ENCODE measurements at places on chromosomes 16 and 17.
A peak's percentile ranks its signal among the peaks of the same experiment; 100 is the strongest.

DNA sequence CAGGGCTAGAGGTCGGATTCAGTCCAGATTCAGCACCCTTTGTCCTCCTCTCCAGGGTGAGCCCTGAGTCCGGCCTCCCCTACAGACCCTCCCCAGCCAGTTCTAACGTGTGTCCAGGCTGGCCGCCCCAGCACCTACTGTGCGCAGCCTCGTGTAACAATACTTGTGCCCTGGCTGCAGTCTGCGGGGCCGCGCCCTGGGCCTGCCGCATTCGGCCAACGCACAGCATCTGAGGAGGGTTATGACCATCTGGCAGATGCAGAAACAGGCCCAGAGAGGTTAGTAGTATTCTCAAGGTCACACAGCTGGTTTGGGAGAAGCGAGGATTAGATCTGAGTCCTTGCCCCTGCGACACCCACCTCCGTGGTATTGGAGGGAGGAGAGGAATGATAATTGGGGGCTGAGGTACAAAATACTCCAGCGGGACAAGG, 968 bp downstream of the RIPOR1 start:
- DNase-seq: no peak

DNA sequence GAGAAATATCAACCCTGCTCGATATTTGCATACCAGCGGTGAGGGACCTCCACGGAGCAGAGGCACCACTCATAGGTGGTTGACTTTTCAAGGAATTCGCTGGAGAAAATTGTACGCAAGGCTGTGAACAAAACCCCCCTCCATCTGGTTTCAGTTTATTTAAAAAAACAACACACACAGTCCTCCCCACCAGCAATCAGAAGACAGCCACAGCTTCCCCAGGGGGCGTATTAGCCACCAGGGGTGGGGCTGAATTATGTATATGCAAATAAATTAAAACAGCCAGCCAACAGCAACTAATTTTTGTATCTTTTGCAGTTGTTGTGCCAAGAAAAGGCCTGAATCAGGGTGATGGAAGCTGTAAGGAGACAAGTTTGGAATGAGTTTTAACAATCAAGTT, 5.9 kb upstream of the HSD11B2 start:
- no peak for DNase-seq

GRCh38 chr17:64277831-64278562, 14.9 kb upstream of the TEX2 start:
- DNase-seq: no peak

DNA sequence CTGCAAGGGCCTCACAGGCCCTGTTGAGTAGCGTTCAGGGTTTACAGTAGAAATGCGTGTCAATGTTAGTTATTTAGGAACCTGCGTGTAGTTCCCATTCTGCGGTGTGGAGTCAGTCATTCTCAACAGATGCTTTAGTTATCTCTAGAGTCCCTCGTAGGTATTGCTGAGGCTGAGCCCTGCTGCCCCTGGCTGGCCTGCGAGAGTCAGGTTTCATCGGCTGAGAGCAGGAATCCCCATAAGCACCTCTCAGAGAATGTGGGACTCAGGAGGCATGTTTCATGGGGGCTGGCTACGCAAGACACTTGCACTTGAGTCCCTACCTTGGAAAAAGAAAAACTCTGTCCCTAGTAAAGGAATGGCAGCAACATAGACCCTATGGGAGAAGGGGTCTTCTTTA, 347.5 kb upstream of the ASIC2 start:
- DNase-seq: no peak

DNA sequence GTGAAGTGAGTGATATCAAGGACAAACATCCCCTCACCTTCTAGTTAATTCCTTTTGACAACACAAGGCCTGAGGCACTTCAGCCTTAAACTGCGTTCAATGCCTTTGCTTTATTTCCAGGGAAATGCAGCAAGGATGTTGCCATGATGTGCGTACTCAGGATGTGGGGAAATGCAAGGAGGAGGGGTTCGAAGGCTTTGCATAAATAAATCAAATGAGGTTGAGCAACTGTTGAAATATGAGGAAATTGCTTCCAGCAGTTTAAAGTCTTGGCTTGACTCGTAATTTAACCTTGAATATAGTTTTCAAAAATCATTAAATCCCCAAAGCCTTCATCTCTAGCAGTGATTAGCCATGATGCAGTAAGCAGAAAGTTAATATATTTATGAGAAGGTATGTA, 81.8 kb upstream of the CCL2 start:
- no peak for DNase-seq

- no peak for DNase-seq
These were observed 85.4 kb downstream of the ITFG1 start for GRCh38 chr16:47375423-47375822.

GRCh38 chr16:65845466-65846209, 520.9 kb upstream of the CDH5 start:
- DNase-seq: no peak

DNA sequence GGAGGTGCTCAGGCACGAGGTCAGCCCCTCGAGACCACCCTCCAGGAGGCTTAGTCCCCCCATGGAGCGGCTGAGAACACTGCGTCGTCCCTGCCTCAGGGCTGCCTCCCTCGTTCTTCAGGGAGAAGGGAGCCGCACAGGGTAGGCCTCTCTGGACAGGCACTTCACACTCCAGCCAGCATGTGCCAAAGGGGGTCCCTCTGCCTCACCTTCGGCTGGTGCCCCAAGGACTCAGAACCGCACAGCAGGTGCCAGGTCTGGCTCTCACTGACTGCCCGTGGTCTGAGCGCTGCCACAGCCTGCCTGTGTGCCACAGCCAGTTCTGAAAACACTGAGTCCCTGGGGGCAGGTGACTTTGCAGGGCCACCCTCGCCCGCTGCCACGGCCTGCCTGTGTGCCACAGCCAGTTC, 7.1 kb downstream of the P2RX5 start:
- DNase-seq: no peak

DNA sequence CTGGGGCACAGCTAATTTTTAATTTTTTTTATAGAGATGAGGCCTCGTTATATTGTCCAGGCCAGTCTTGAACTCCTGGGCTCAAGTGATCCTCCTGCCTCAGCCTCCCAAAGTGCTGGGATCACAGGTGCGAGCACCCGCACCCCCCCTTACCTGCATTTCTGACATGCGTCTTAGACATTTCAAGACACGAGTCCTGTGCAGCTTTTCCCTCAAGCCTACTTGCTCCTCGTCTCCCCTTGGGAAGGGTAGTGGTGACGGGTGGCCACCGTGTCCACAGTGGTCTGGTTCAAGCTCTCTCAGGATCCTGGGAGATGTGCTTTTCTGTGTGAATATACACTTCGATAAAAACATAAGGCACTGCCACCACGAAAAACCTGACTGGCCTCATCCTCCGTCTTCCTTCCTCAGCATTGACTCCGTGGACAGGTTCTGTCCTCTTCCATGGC, 9.6 kb downstream of the CANT1 start:
- no peak for DNase-seq

DNA sequence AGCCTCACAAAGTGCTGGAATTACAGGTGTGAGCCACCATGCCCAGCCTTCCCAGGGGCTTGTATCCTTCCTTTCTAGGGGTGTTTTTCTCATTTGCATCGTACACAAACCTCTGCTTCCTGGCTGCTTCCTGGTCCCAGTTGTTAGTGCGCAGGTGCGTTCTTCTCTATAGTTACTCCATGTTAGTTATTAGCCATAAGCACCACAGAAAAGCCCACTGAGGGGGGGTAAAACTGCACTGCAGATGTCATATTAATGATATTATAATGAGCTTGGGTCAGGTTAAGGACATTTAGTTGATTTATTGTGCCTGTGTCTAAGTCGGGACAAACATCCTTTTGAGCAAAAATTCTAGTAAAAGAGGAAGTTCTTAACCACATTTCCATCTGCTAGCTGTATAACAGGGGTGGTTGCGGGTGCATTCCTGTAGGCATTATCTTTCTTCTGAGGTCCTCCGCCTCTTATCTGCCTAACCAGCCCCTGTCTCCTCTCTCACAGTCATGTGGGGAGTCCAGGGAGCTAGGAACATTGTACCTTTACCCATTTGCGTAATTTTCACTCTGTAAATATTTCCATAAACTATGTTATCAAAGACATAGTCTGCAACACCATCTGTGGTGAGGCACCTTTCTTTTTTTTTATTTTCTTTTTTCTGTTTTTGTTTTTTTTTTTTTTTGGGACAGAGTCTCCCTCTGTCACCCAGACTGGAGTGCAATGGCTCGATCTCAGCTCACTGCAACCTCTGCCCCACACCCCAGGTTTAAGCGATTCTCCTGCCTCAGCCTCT, 23.6 kb upstream of the ATF7IP2 start:
- DNase-seq: peak; percentile 20

GRCh38 chr16:1907226-1907860, 10.9 kb downstream of the HS3ST6 start:
- no peak for DNase-seq

DNA sequence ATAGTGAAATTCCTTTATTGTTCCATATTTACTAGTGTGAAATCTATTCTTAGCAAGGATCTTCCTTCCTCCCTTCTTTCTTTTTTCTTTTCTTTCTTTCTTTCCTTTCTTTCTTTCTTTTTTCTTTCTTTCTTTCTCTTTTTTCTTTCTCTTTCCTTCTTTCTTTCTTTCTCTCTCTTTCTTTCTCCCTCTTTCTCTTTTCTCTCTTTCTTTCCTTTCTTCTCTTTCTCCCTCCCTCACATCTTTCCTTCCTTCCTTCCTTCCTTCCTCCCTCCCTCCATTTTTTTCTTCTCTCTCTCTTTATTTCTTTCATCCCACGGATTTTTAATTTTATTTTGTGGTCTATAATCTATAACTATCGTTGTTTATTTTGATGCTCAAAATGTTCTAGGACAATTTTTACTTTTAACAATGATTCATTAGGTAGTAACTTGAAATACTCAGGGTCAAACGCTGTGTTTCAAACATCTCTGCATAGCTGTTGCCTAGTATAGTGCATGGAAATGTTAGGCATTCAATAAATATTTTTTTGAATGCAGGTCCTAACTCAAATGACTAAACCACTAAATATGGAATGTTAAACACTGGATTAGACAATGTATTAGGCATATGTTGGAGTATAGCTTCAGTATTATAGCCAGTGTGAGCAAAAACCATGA, 178.3 kb downstream of the MAP2K6 start:
- no peak for DNase-seq

DNA sequence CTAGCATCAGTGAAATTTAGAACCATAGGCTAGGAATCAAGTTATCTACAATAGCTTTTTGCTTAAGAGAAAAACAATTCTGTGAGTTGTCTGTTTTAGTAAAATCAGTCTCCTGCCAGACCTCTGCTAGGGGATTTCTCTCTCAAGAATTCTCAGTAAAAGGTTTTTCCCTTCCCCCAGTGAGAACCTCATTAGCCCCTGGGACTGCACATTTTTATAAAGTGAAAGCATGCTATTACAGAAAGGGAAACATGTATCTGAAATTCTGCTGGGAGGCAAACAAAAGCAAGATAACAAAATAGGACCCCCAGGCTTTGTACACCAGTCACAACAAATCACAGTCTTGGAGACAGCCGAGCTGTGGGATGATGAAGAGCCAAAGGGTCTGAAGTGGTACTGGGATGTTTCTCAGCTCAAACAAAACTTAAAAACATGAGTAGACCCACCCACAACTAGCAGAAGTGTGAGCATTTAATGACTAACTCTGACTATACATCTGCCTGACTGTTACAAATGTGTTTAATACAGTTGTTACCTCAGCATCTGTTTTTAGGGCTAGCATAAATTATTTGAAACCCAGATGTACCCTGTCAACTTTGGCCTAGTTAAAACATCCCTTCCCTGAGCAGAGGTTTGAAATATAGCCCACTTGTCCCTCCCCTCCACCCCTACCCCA, 20.0 kb upstream of the GLG1 start:
- DNase-seq: no peak

DNA sequence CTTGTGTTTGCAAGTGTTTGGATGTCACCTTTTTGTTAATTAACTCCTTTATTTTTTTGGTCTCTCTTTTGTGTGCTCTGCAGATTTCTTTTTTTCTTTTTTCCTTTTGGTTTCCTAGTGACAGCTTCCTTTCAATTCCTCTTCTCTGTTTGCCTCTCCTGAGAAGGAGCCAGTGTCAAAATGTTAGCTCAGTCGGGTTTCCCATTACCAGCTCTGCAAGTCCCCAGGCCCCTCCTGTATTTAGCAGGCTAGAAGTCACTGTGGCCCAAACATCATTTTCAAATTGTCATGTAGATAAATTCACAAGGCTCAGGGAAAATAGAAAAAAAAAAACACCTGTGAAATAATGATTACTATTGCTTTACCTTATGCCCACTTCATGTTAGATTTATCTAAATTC, 1621.6 kb downstream of the CDH8 start:
- no peak for DNase-seq

- no peak for DNase-seq
These were observed 288.4 kb downstream of the IRX3 start for GRCh38 chr16:53998024-53998810.

All from GM19239 (cell line).